ENCODE measurements at places on chromosomes 13 and 19. TPM values are rescaled to one million over a fixed set of nuclear protein-coding genes. Genes with fewer than 3 reads are reported as not detected.

ZFR2 gene
- 4.7 TPM for total RNA-seq

WDFY2 gene
- total RNA-seq, result 8.1 TPM

RASGRP4 gene
- 0.25 TPM for total RNA-seq

CEACAM20 gene
- total RNA-seq, result not detected

LYPD5 gene
- 2.7 TPM for total RNA-seq

ZNF677 gene
- 35.2 TPM for total RNA-seq

CPB2 gene
- total RNA-seq, result not detected
